ENCODE measurements at places on chromosomes 7 and 10.

GRCh38 chr7:68269405-68269804 is 1272.8 kb downstream of the TYW1 start:
- DNase-seq, result no peak

DNA sequence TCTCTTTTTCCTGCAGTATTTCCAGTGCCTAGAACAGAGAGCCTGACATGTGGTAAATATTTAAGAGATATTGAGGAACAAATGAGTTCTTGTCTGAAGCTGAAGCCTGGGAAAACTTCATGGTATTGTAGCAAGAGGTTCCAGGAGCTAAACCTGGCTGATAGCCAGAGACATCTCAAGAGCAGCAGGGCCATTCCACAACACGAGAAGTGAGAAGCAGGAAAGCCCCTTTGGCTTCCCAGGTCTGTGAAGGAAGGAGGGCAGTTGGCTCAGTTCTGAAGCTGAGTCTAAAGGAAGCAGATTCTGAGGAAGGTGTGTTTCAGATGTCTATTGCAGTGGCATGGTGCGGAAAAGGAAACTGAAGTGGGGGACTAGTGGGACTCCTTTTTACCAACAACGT is 63.8 kb upstream of the FAM204A start:
- DNase-seq, result no peak

GRCh38 chr10:76017026-76017732 is 585.8 kb downstream of the LRMDA start:
- no peak for DNase-seq

DNA sequence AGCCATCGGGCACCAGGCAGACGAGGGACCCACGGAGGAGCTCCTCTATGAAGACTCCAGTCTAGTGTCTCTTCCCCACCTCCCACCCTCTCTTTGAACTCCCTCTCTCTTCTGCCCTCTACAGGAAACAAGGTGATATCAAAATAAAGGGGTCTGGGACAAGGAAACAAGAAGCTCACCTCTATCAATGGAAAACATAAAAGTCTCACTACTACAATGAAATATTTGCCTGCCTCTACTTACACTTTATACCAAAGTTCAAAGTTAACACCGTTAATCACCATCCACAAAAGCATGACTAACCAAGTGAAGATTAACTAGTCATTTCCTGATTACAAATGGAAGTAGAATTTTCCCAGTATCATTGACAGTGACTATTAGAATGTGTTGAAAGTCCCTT is 82.2 kb downstream of the PARD3 start:
- DNase-seq, result no peak

GRCh38 chr7:49866910-49867309 is 93.5 kb downstream of the VWC2 start:
- DNase-seq, result no peak

DNA sequence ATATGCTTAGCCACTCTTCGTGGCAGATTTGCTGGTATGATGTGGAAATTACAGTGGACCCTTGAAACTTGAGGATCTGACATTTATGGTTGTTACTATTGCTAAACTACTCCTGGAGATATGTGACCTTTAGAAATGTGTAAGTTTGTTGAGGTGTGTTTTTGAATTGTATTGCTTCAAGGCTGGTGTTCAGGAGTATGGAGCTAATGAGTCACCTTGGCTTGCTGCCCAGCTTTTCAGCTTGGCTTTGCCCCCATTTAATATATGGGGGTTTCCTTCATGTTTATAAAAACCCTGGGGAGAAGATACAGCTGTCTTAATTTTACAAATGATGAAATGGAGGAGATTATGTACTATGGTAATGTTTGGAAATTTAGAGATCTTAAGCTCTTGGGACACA is 11.6 kb downstream of the HBP1 start:
- DNase-seq, result peak; percentile 45

- DNase-seq, result no peak
Observed at GRCh38 chr7:98341106-98341505, 59.6 kb downstream of the BRI3 start.

DNA sequence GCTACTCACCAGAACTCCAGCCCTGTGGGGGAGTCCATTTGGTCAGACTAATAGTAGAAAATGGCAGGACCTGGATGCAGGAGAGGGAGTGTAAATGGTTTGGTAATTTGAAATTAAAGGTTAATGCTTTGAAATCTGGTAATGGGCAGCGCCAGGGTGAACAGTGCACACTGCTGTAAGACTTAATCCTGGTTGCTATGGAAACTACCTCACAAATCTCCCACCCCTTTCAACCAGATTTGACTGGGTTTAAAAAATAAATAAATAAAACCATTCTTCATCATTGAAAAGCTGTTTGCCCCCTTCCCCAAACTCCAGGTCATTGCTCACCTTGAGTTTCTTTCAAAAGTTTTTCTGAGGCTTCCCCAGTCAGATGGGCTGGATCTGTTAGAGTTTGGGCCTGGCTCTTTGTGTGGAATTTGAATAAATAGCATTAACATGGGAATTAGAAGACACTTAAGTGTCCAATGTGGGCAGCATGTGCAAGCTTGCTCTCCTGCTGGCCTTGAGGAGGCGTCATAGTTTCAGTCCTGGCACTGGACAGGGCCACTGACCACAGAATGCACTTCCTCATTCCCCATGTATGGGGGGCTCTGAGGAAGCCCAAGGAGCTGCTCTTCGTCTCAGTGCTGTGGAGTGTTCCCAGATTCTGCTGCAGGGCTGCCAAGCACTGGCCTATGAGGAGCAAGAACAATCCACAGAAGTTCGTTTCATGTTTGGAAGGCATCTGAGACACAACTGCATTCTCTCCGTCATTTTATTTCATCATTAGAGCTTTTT is 90.7 kb downstream of the LRRC4 start:
- no peak for DNase-seq

DNA sequence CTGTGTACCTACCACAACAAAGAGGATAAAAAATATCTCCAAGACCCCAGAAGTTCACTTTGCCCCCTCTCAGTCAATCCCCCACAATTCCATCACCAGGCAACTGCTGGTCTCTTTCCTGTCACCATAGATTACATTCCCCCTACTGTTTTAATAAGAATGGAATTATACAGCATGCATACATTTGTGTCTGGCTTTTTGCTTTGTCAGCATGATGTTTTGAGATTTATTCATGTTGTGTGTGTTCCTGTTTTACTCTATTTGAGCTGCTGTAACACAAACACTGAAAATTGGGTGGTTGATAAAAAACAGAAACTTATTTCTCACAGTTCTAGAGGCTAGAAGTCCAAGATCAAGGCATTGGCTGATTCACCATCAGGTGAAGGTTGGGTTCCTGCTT is 214.5 kb upstream of the IGFBP3 start:
- no peak for DNase-seq

DNA sequence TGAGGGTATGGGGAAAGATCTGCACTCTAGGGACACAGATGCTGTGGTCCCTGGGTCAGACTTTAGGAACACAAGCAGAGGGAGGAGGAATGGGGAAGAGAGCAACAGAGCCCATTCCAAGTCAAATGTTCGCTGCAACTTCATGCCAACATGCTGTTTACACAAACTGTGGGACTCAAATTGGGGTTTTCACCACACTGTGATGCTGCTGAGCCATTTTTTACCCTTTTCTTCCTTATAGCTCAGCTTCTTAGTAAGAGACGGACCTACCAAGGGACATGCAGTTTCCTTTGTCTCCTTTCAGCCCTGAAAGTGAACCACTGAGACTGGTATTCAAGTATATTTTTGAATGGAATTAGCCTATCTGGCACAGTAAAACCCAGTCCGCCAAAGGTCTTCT is 64.3 kb upstream of the AGK start:
- no peak for DNase-seq

GRCh38 chr7:151082141-151083070 is 887 bp downstream of the TMUB1 start:
- DNase-seq, result no peak

- no peak for DNase-seq
Observed at GRCh38 chr7:137585591-137585990, 242.1 kb upstream of the PTN start.

Data from stimulated activated CD4-positive, alpha-beta T cell treated with anti-CD3 and anti-CD28 coated beads, Interleukin-15, amount 100 ng/mL, for 1 hour (primary cell).